SJCRH30 (cell line): ENCODE measurements at places on chromosomes 13 and 19.

- DNase-seq: no peak
Observed at GRCh38 chr19:48770266-48770665, 14.9 kb downstream of the FGF21 start.

GRCh38 chr13:112143753-112144615, 77.0 kb downstream of the SOX1 start:
- DNase-seq: no peak

- no peak for DNase-seq
Observed at GRCh38 chr13:37925878-37926473, 56.4 kb upstream of the TRPC4 start.

- no peak for DNase-seq
Observed at GRCh38 chr13:94950303-94950702, 238.0 kb upstream of the SOX21 start.

DNA sequence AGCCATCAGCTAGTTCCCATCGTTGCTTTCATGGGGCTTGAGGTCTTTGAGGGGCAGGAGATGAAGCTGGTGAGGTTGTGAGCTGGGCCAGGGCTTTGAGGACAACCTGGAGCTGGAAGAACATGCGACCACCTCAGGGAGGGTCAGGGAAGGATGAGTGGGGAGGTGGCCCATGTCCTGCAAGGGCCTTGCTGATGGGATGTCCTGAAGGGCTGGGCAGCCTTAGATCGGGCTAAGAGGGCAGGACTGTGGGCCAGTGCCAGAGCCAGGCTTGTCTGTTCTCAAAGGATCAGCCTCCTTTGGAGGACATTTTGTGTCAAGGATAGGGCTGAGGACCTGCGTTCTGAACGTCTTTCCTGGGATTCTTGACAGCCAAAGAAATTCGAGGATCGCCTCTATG, 10.5 kb downstream of the CYTH2 start:
- DNase-seq: no peak

DNA sequence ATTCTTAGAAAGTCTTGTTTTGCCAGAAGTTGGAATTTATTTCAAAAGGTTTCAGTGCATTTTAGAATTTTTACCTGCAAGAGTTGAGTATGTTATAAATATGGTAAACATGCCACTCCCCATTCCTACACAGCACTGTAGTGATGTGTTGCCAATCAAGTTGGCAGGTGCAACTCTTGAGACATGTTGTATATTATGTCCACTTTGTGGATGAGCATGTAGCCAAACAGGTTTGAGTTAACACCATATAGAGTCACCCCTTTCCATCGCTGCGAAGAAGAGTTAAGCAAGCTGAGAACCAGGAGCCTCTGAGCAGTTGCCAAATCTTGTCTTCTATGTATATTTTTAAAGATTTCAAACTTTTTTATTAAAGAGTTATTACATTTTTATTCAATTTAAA, 359.8 kb downstream of the LMO7 start:
- no peak for DNase-seq

- peak; percentile 49 for DNase-seq
Observed at GRCh38 chr19:1856345-1856697, 7.1 kb downstream of the KLF16 start.

GRCh38 chr13:98798849-98799645, 46.6 kb upstream of the SLC15A1 start:
- no peak for DNase-seq

- DNase-seq: no peak
Observed at GRCh38 chr13:91185294-91185863, 162.1 kb upstream of the MIR17HG start.

- no peak for DNase-seq
Observed at GRCh38 chr13:105928048-105928447, 607.4 kb downstream of the EFNB2 start.

GRCh38 chr19:49546825-49547565, 19.2 kb downstream of the RCN3 start:
- peak; percentile 83 for DNase-seq

DNA sequence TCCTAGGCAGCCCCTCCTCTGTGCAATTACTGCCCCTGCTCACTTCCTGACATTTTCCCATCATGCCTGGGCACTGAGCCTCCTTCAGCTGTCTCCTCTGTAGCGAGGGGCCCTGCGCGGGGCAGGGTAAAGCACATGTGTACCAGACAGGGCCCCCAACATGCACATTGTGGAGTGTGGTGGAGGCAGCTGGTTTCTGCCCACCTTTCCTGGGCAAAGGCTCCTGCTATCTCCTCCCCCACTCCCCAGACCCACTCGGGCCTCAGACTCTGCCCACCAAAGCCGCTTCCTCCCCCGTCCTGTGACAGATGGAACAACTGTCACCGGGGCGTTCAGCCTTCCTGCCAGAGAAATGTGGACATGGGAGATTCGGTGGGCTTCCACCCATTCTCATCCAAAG, 2.9 kb upstream of the KPTN start:
- DNase-seq: peak; percentile 44

DNA sequence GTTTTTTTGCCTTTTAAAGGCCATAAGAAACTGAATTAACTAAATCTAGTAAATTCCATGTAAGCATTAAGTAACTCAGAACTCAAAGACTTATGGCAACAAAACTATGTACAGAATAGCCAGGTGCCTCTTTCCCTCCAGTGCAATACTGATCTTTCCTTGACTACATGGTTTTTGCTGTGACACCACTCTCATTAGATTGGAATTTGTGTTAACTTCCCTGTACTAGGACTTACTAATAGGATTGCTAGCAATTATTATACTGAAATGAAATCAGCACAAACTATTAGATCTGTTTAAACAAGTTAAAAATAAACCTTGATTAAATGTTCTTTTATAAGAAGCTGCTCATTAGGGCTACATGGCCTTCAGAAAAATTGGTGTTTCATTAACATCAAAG, 96.3 kb downstream of the DACH1 start:
- DNase-seq: no peak

DNA sequence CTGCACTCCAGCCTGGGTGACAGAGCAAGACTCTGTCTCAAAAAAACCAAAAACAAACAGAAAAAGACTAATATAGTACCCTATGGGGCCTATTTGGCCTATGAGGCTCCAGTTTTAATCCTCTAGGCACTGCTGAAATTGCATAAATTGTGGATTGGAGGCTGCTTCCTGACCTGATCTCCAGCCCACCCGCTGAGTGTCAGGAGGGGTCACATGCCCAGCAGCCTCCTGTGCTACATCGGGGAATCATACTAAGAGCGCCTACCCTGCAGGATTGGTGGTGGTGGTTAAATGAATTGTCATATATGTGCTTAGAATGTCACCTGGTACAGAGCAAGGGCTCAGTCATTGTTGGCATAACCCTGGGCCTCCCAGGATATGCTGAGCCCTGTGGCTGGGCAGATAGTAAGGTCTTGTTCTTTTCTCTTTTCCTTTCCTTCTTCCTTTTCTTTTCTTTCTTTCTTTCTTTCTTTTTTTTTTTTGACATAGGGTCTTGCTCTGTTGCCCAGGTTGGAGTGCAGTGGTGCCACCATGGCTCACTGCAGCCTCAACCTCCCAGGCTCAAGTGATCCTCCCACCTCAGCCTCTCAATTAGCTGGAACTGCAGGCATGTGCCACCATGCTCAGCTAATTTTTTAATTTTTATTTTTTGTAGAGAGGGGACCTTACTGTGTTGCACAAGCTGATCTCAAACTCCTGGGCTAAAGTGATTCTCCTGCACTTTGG, 31.3 kb downstream of the LTBP4 start:
- no peak for DNase-seq

- no peak for DNase-seq
Observed at GRCh38 chr13:58767566-58767965, 1136.0 kb downstream of the PCDH17 start.

GRCh38 chr19:19040417-19040816, 7.0 kb downstream of the ARMC6 start:
- DNase-seq: no peak

- DNase-seq: no peak
Observed at GRCh38 chr19:5968431-5969373, 9.2 kb downstream of the RANBP3 start.

GRCh38 chr13:44230736-44231135, 142.9 kb upstream of the SERP2 start:
- no peak for DNase-seq

DNA sequence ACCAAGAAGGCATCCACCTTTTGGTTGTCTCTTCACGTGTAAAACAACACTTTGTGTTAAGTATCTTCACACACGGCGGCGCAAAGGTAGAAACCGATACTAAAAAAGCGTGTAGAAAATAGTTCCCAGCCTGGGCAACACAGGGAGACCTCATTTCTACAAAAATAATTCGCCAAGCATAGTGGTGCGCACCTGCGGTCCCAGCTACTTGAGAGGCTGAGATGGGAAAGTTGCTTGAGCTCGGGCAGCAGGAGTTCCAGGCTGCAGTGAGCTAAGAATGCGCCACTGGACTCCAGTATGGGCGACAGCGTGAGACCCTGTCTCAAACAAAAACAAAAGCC, 573 bp upstream of the ERCC5 start:
- DNase-seq: no peak

- DNase-seq: no peak
Observed at GRCh38 chr19:40621283-40621682, 20.1 kb downstream of the LTBP4 start.

GRCh38 chr13:66965181-66965580, 265.0 kb downstream of the PCDH9 start:
- DNase-seq: no peak
